Camera-type eye (tissue), 1 donor: ENCODE measurements at places on chromosomes 12 and 14. TPM values are rescaled to one million over a fixed set of nuclear protein-coding genes. Genes with fewer than 3 reads are reported as not detected.

KIF5A gene
- 30.1 TPM for total RNA-seq

CNPY2 gene
- 76.5 TPM for total RNA-seq

GPRC5D gene
- not detected for total RNA-seq

CD69 gene
- 9.8 TPM for total RNA-seq

GLT8D2 gene
- total RNA-seq = 57.2 TPM

SLC25A47 gene
- total RNA-seq = 0.22 TPM

TPPP2 gene
- total RNA-seq = not detected

DNAH10 gene
- 1.3 TPM for total RNA-seq

PAWR gene
- total RNA-seq = 40.1 TPM

TAS2R8 gene
- not detected for total RNA-seq

PTPN21 gene
- total RNA-seq = 21.6 TPM

P2RX2 gene
- not detected for total RNA-seq

VEZT gene
- 206 TPM for total RNA-seq

PLA2G1B gene
- total RNA-seq = not detected

PTGDR gene
- total RNA-seq = 1.6 TPM

DPF3 gene
- total RNA-seq = 34.4 TPM

GLI1 gene
- total RNA-seq = 7.1 TPM
